Aorta (tissue), 5 donors: ENCODE measurements at places on chromosomes 1 and 21. TPM values are rescaled to one million over a fixed set of nuclear protein-coding genes. Genes with fewer than 3 reads are reported as not detected.

DNA sequence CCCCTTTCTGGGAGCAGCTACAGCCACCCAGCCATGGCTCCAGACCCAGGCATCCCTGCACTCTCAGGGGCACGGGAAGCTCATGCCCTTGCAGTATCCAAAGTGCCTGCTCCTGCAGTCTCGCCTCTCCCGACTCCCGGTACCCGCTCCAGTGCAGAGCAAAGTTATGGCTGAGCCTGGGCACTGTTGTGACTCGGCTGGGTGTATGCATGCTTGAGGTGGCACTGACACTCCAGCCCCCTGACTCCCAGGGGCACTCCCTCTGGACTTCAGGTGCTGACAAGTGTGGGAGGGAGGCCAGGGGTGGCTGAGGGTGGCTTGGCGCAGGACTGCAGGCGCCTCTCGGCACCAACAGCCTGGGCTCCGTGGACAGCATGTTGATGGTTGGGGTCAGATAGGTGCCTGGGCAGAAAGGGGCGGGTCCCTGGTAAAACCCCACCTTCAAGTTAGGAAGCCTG lies 580.1 kb upstream of the ADGRL2 start:
- DNase-seq = no peak

Gene PFKL
- 115 TPM for total RNA-seq

GRCh38 chr1:189782295-189782694 lies 695.4 kb downstream of the BRINP3 start:
- DNase-seq = no peak

Gene HES5
- total RNA-seq = 2.1 TPM

DNA sequence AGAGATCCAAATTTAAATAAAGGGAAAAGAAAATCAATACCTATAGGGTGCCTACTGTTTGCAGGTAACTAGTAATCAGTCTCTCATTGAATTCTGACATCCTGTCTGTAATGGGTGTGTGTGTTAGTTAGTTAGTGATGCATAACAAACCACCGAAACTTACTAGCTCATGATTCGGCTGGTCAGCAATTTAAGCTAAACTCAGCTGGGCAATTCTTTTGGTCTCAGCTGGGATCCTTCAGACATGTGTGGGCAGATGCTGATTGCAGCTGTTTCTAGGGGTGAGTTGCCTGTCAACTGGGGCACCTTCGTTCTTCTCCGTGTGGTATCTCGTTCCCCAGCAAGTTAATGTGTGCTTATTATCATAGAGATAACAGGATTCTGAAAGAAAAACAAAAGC lies 40.2 kb upstream of the ZNF124 start:
- DNase-seq = no peak

- DNase-seq = peak; percentile 69
Measured at GRCh38 chr1:234214129-234214910, 158.9 kb upstream of the COA6 start.

DNA sequence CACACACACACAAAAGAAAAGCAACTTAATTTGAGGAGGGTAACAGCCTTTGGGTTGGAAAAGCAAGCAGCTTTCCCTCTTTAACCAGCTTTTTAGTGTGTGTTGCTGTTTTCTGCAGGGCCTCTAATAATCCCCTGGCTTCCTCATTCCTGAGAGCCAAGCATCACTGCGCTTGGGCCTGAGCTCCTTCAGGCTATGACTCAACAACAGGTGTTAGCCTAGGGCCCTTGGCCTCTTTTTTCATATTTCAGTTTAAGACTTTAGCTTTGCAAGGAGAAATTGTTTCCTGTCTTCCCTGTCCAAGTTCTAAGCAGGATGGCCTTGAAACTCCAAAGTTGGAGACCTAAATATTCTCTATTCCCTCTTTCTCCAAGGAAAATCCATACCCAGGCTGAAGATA lies 26.2 kb upstream of the SNX27 start:
- no peak for DNase-seq

GRCh38 chr1:221692643-221693042 lies 49.2 kb downstream of the DUSP10 start:
- DNase-seq = no peak

GRCh38 chr1:213183036-213183672 lies 132.1 kb downstream of the RPS6KC1 start:
- DNase-seq = no peak

Gene ECE1
- 135 TPM for total RNA-seq

DNA sequence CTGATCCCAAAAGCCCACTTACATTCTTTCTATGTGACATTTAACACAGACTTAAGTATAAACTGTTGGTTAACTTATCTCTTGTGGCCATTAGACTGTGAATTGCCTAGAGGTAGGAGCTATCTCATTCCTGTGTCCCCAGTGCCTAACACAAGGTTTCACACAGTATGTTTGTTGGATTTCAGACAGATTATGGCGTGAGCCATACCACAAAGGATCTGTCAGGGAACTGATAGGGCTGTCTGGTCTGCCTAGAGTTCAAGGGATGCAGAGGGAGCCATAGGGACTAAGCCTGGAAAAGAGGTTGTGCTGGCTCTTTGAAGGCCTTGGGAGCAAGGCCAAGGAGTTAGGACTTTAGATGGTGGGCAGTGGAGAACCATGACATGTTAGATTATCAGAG lies 40.0 kb downstream of the MEF2D start:
- no peak for DNase-seq

- no peak for DNase-seq
Measured at GRCh38 chr1:204464701-204465100, 29.9 kb downstream of the PIK3C2B start.

Gene CDA
- 9.0 TPM for total RNA-seq

- DNase-seq = no peak
Measured at GRCh38 chr1:67441739-67442281, 11.6 kb upstream of the SERBP1 start.

- no peak for DNase-seq
Measured at GRCh38 chr21:36751383-36751782, 52.5 kb downstream of the SIM2 start.

GRCh38 chr1:243471026-243471685 lies 215.3 kb downstream of the SDCCAG8 start:
- peak; percentile 59 for DNase-seq

Gene KPRP
- not detected for total RNA-seq

Gene VASH2
- 0.29 TPM for total RNA-seq

- no peak for DNase-seq
Measured at GRCh38 chr1:198500096-198500495, 40.4 kb downstream of the ATP6V1G3 start.

DNA sequence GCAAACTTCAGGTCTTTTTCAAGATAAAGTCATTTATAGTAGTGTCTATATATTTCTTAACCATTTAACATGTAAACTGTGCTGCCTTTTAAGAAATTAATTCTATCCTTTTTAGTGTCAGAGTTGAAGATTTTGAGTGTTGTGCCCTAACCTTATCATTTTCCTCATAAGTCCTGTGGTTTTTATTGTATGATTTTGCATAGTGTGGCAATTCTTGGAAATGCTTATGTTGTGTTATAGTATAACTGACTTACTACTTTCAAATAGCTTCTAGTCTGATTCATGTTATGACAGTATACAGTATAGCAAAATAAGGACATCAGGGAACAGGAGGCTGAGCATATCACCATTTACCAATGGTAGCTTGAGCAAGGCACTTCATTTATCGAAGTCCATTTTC lies 99.1 kb downstream of the PTBP2 start:
- no peak for DNase-seq

DNA sequence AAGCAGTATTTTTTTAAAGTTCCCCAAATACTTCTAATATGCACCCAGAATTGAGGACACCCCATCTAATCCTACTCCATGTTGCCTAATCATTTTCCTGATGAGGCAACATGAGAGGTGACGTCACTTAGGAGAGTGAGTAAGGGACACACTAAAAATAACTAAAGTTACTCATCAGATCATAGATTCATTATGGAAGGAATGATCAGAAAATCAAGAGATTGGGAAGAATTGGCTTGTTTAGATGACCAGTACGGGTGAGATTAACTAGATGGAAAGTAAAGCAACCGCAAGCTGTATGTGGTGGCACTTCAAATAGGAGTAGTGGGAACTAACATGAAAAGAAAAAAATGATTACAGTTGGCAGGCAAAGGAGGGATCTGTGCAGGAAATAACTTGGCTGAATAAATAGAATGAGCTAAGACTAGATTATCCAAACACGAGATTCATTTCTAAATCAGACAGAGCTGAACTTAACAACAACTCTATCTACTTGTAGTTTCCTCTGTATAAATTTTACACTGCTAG lies 61.4 kb upstream of the CXADR start:
- no peak for DNase-seq

GRCh38 chr1:200960948-200961340 lies 62.6 kb downstream of the KIF21B start:
- DNase-seq = no peak

Gene RXFP4
- not detected for total RNA-seq

GRCh38 chr21:36145259-36145658 lies 10.4 kb downstream of the CBR3 start:
- DNase-seq = no peak

GRCh38 chr1:65963156-65963888 lies 170.6 kb downstream of the PDE4B start:
- DNase-seq = no peak

Gene ZNF670
- total RNA-seq = 2.9 TPM
